ENCODE measurements at places on chromosomes 1 and 21. TPM values are rescaled to one million over a fixed set of nuclear protein-coding genes. Genes with fewer than 3 reads are reported as not detected.
A peak's percentile ranks its signal among the peaks of the same experiment; 100 is the strongest.

- no peak for DNase-seq
These were observed 222.6 kb downstream of the CAMTA1 start for GRCh38 chr1:7007902-7008301.

Gene TTC39A
- not detected for total RNA-seq

Gene PODN
- 96.6 TPM for total RNA-seq

DNA sequence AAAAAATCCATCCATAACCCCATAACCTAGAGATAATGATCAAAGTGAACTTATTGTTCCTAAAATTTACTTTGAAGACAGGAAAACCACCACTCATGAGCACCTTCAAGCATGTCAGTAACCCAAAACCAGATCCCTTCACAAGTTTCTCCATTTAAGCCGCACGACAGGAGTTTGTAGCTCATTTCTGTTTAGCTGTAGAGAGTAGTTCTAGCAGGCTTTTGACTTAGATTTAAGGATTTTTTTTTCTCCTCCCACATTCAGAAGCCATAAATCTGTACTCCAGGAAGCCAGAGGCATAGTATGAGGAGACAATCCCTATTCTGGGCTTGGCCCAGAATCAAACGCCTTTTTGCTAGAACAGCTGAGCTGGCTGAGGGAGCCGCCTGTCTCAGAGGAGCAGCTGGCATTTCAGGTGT, 25.6 kb downstream of the TOMM20 start:
- DNase-seq = no peak

DNA sequence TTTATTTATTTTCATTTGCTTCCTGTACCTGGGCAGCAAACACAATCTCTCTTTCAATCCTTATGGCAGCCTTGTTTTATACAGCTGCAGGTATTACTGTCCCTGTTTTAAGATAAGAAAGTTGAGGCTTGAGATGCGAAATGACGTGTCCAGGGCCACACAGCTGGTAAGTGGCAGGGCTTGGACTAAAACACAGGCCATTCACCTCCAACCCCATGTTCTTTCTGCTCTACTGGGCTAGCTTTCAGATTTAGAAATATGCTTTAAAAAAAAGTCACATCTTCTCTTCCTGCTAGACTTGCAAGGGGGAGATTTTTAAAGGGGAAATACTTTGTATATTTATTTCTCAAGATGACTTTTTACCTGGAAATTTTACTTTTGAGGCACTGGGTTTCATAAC, 62.8 kb downstream of the CNST start:
- DNase-seq = no peak

DNA sequence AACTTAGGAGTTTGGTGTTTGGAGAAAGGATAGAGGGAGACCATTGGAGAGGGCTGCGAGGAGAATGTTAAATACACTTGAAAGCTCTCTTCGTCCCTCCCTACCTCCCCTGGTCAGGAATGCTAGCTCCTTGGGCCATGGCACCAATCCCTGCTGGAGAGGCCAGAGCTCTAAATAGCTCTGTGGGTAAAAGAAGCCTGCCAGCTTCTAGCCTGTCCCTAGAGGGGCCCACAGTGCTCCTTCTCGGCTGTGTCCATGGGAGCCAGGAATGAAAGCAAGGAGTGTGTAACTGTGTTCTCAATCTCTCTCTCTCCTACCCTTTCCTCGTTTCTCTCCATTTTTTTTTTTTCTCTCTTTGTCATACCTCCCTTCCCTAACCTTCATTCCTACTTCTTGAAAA, at the start of gene CCDC190:
CCDC190 (minus strand) TSS at position 75 of the 400 bp plus-strand sequence. CDS start 1,529 bp downstream, outside the sequence.
- no peak for DNase-seq

GRCh38 chr1:78388275-78388674, 102.5 kb upstream of the PTGFR start:
- DNase-seq = no peak

DNA sequence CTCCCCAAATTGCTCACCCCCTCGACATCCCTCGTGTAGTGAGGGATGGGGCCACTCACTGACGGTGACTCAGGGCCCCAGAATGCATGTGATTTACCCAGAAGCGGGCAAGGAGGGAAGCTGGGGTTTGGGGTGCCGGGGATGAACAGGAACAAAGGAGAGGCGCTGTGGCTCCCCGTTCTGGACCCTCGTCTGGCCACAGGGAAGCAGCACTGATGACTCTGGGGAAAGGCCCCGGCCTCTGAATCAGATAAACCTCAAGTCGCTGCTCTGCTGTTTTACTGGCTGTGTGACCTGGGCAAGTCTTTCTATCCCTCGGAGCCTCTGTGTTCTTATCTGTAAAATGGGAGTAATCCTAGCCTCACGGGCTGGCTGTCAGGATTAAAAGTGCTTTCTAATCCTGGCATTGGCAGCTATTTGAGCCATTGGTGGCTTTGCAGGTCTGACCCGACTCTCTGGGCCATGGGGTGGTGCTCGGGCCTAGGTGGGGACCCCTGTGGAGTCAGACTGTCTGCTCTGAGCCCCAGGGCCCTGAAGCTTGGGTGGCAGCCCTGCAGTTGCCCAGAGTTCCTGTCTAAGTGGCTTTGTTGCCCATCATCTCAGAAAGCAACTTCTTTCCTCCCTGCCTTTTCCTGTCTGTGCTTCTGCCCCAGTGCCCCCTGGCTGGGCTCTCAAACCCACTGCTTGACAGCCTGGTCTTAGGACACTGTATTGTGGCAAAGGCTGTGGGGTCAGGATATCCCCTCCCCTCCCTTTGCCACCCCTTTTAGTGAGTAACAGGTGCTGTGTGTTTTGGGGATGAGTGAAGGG, 5.5 kb downstream of the TNFRSF1B start:
- DNase-seq = no peak

DNA sequence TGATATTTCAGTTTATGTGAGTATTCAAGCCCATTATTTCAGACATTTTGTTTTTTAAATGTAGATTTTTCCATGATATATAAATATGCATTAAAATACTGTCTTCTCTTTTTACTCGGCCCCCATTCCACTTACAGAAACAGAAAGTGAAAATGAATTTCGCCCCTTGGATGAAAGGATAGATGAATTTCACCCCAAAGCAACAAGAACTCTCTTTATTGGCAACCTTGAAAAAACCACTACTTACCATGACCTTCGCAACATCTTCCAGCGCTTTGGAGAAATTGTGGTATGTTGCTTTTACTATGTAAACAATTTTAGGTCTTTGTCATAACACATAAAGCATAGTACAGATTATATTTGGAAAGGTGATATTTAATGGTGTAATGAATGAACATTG, 59.9 kb downstream of the ZBTB17 start:
- DNase-seq = no peak

DNA sequence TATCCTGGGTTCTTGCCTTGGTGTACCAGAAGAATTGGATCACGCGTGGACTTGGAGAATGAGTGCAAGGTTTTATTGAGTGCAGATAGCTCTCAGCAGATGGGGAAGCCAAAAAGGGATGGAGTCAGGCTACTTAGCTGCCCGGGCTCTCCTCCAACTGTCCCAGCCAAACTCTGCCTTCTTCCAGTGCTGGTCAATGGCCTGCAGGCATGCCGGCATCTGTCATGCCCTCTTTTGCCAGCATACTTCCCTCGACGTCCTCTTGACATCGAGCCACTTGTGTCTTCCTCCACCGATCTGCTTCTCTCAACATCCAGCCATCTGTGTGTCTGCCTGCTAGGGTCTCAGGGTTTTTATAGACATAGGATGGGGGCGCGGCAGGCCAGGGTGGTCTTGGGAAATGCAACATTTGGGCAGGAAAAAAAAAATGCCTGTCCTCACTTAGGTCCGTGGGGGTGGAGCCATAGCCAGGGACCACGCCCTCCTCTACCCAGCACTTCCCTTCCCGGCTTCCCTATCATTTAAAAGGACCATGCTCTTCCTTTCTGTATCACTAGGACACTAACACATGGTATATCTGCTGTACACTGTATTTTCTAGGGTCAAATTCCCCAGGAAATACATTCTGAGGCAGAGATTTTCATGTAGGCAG, 47.0 kb upstream of the BCAR3 start:
- DNase-seq = no peak

Gene FBXO44
- 12.5 TPM for total RNA-seq

Gene TYW3
- total RNA-seq = 27.6 TPM

DNA sequence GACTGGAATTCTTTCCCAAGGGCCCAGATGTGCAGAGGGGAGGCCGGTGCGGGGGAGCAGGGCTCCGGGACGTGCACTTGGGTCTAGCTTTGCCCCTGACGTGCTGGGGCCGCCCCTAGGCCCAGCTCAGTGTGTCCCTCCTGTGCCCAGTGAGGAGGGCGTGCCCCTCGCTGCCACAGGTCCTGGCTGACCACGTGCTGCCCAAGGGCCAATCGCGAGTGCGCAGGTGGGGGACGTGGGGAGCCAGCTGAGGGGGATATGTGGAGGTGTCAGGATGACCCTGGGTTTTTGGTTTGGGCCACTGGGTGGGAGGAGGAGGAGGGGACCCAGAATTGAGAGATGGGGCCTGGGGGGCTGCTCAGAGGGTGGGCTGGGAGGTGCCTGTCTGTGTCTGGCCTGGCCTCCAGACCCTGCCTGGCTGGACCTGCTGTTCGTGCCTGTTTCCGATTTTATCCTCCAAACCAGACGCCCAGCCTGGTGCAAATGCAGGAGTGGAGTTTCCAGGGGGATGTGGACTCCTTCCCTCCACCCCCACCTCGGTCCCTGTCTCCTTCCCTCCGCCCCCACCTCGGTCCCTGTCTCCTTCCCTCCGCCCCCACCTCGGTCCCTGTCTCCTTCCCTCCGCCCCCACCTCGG, 6.1 kb upstream of the RNF223 start:
- DNase-seq = peak; percentile 75

Gene SYNJ1
- 4.9 TPM for total RNA-seq

Gene PATJ
- total RNA-seq = 25.3 TPM

Gene THRAP3
- 104 TPM for total RNA-seq
